ENCODE measurements at places on chromosomes 2 and 18.

- DNase-seq = no peak
Measured at GRCh38 chr2:206881708-206882410, 57.5 kb upstream of the CPO start.

- no peak for DNase-seq
Measured at GRCh38 chr2:230692760-230693159, 19.9 kb upstream of the CAB39 start.

GRCh38 chr2:197255543-197255942, 55.0 kb downstream of the ANKRD44 start:
- DNase-seq = no peak

DNA sequence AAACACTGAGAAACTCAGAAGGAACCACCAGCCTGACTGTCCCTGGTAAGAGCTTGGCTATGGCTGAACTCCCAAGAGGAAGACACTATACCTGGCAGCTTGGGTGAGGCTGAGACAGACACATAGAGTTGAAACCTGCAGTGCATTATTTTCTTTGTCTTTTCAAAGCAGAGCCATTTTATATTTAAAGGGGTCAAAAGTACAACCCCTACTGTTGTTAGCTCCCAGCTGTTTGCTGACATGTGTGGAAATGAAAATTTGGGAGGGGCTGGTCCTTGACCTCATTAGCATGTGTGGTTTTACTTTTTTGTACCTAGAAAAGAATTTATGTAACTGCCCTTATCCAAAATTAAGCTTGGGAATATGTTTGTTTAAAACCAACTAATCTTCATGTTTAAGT, 309.0 kb downstream of the RPRM start:
- no peak for DNase-seq

- no peak for DNase-seq
Measured at GRCh38 chr2:96737831-96738230, 2.0 kb downstream of the LMAN2L start.

GRCh38 chr2:104572834-104573233, 281.1 kb upstream of the POU3F3 start:
- no peak for DNase-seq

GRCh38 chr18:76592096-76592495, 97.1 kb upstream of the ZNF516 start:
- DNase-seq = no peak

- DNase-seq = no peak
Measured at GRCh38 chr18:80191264-80191663, 56.0 kb downstream of the PARD6G start.

DNA sequence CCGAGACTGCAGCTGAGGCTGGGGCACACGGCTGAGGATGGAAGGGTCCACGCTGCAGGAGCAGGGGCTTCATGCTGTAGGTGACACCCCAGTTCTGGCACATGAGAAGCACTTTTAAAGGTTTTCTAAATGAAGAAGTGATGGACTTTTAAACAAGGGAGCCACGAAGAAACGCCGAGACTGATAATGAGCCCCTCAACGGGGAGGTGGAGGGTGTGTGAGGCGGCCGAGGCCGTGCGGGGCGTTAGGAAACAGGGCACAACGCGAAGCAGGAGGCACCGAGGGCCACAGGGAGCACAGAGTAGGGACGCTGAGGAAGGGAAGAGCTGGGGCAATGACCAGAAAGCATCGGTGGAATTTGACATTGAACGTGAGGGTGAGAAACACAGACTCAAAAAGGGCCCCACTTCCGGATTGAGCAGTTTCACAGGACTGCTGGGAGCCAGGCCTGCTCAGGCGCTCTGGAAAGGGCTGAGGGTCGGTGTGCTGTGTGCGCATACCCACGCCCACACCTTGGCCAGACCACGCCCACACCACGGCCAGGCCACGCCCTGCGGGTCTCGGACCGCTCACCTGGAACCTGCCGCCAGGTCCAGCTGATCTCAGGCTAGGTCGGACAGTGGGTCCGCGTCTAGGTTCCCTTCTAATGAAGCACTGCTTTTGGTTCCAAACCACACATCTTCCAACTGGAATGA, 115.7 kb downstream of the GYPC start:
- DNase-seq = no peak

DNA sequence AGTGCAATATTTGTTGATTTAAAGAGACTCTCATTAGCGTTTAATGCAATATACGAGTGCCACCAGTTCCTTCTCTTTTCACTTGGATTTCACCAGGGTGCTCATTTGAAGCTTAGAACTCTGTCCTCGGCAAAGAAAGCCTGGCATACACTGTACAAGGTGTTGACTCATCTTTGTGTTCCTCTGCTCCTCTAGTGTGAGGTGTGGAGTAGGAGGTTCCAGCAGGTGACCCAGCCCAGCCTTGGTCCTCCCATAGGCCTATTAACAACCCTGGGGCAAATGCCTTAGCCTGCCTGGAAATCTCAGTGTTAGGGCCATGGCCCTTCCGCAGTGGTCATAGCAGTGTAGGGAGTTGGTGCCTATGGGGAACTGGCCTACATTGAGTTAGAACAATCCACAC, 20.1 kb downstream of the BCL2L11 start:
- no peak for DNase-seq

GRCh38 chr18:50277942-50278341, 3.4 kb downstream of the MBD1 start:
- no peak for DNase-seq

- no peak for DNase-seq
Measured at GRCh38 chr2:189874586-189875320, 90.5 kb downstream of the PMS1 start.

DNA sequence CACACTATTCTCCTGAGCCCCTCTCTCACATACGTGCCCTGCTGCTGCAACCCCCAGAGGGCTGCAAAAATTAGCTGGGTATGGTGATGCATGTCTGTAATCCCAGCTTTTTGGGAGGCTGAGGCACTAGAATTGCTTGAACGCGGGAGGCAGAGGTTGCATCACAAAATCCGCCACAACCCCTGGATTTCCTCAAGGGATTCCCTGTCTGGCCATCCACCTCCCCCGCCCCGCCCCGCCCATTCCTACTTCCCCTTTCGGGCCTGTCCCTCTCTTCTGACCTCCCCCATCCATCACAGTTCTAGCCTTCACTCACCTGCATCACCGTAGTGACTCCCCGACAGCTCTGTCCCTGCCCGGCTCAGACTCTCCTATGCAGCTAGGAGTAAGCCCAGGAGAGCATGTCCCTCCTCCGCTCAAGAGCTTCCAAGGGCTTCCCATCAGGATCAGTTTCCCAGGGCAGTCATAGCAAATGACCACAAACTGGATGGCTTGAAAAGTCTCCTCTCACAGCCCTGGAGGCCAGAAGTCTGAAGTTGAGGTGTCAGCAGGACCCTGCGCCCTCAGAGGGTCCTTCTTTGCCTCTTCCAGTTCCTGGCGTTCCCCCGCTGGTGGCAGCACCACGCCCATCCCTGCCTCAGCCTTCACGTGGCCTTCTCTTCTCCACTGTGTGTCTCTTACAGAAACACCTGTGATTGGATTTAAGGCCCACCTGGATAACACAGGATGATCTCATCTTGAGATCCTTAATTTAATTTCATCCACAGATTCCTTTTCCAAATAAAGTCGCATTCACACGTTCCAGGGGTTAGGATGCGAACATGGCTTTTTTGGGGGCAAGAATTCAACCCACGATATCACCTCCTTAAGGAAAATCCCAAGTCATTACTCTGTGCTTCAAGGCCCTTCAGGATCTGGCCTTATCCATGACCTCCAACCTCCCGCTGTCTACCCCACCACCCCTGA, 58.5 kb downstream of the HS1BP3 start:
- no peak for DNase-seq

DNA sequence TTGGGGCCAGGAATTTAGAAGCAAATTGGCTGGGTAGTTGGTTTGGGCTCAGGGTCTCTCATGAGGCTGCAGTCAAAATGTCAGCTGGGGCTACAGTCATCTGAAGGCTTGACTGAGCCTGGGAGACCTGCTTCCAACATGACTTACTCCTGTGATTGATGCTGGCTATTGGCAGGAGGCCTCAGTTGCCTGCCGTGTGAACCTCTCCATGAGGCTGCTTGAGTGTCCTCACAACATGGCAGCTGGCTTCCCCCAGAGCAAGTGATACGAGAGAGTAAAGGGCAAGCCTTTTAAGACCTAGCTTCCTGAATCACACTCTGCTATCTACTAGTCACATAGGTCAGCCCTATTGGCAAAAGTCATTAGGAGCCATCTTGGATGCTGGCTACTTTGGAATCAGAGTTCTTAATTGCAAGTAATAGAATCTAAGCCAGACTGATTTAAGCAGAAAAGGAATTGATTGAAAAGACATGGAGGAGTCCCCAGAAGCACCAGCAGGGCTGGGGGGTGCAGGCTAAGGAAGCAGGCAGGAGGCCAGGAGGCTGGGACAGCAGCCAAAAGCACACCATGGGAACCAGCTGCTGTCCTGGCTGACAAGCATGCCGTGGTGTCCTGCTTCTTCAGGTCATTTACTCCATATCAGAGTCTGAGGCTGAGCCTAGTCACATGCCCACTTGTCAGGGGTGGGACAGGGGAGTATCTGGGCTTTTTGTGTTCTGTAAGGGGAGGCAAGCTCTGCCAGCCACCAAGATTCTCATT, 7.8 kb upstream of the GIGYF2 start:
- DNase-seq = no peak

Measured in NCI-H524 treated with DMSO at 0.1 percent for 48 hours (cell line).